Heart left ventricle (tissue), 16 donors: ENCODE measurements at places on chromosomes 1 and 21.
A peak's percentile ranks its signal among the peaks of the same experiment; 100 is the strongest.

GRCh38 chr1:52533713-52534112 is 19.2 kb downstream of the TUT4 start:
- no peak for DNase-seq

GRCh38 chr1:30902593-30903290 is 5.8 kb downstream of the SDC3 start:
- no peak for DNase-seq

- DNase-seq = no peak
These were observed 25.6 kb upstream of the WNT4 start for GRCh38 chr1:22168412-22168973.

GRCh38 chr1:156319664-156320063 is 18.4 kb downstream of the CCT3 start:
- no peak for DNase-seq

DNA sequence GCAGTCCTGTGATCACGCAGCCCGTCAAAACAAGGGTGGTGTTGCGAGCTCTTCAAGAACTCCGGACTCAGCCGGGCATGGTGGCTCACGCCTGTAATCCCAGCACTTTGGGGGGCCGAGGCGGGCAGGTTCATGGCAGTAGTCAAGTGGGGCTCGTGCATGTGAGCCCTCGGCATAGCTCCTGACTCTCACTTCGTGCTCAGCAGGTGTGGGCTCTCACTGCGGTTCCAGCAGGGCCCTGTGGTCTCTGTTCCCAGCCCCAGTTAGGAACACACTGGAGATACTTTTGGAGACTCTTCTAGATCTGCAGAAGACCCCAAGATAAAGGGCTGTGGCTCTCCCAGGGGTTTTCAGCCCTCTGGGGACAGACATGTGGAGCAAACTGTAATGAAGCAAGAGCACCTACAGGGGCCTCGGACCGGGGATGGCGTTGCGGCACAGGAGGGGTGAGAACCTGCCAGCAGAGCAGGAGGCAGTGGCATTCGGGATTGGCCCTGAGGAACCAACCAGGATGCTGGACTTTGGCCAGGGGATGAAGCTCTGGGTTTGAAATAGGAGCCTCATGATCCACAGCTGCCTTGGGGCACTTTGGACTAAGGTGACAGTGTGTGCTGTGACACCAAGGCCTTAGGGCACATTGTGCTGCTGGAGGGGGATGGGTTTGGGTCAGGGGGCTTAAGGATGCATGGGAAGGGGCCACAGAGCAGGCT is 443.2 kb downstream of the CAMTA1 start:
- no peak for DNase-seq

DNA sequence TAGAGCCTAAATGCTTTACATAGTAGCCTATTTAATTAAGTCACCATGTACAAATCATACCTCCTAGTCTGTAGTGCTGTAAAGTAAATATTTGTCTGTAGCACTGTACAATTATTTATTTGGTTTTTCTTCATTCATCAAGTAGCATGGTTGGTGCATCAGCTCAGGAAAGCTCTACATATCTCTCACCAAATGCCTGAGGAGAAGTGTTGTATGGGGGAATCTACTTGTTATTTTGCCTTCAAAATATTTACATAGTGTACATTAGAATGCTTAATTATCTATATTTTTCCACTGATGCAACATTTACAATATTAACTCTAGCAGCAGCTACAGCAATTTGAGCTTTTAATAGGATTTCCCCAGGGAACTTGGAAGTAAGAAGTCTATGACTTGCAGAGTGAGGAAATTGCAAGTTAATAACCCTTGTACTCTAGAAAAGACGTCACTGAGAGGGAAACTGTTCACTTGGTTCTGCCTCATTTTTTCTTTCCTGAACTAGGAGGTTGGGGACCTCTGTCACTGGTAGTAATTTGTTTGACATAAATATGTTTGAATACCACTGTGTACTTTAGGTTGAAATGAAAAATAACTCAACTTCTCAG is 207.4 kb downstream of the PDE4B start:
- no peak for DNase-seq

- no peak for DNase-seq
These were observed 34.1 kb upstream of the USH2A start for GRCh38 chr1:216457356-216457755.

DNA sequence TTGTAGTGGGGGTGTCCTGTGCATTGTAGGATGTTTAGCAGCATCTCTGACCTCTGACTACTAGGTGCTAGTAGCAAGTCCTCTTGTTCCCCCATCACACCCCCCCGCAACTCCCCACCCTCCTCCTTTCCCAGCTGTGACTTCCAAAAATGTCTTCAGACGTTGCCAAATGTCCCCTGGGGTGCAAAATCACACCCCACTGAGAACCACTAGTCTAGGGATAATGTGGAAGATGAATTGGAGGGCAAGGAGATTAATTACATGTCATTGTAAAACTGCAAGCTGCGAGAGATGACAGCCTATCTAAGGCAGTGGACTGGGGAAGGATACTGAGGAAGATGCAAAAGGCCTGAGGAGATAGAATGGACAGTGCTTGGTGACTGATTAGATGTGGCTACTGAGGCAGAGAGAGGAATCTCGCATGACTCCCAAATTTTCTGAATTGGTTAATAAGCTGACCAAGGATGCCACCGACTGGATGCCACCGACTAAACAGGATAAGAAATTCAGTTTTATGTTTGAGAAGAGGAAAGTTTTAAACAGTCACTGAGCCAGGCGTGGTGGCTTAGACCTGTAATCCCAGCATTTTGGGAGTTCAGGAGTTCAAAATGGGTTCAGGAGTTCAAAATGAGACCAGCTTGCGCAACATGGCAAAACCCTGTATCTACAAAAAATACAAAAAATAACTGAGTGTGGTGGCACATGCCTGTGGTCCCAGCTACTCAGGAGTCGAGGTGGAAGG is 3.1 kb upstream of the JAK1 start:
- DNase-seq = no peak

DNA sequence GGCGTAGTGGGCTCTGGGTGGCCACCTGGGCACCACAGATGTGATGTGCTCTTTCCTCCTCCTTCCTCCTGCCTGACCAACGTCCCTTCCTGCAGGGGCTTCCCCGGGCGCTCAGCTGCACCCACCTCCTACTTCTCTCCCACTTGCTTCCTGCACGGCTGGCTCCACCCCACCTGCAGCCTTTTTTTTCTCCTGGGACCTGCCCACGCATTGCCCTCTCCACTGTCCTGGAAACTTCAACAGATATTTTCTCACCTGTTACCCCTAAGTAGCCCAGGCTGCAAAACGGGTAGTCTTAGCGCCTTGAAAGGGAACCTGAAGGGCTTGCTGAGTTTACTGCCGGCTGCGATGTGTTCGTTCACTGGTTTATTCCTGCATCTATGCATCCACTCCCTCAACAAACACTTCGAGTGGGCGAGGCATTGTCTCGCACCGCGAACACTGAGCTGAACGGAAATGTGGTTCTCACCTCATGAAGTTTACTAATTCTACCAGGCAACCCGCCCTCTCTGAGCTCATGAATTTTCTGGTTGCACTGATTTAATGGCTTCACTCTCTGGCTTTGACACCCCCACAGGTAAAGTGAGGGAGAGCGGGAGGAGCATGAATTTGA is 23.6 kb downstream of the ZBTB18 start:
- DNase-seq = no peak

GRCh38 chr1:87367549-87367948 is 38.9 kb downstream of the LMO4 start:
- DNase-seq = no peak

GRCh38 chr1:214380396-214380795 is 99.4 kb downstream of the SMYD2 start:
- no peak for DNase-seq

GRCh38 chr1:20029178-20029912 is 40.6 kb upstream of the PLA2G5 start:
- peak; percentile 46 for DNase-seq

GRCh38 chr1:166133276-166133841 is 33.4 kb downstream of the FAM78B start:
- no peak for DNase-seq

GRCh38 chr1:167126317-167126716 is 32.4 kb downstream of the STYXL2 start:
- DNase-seq = no peak

- DNase-seq = no peak
These were observed 105.7 kb upstream of the PPP2R5A start for GRCh38 chr1:212179394-212180076.

DNA sequence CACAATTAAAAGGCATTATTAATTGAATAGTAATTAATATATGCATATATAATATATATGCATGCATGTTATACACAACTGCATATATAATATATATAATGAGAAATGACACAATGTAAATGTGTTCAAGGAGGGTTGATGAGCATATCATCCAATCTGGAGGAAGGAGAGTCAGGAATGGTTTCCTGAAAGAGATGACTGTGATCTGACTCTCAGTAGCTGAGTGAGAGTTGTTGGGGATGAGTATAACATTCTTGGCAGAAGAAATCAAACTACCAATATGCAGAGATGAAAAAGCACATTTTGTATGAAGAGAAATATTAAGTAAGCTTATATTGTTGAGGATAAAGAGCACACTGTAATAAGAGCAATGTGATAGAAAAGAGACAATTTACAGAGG is 37.3 kb downstream of the F13B start:
- no peak for DNase-seq

DNA sequence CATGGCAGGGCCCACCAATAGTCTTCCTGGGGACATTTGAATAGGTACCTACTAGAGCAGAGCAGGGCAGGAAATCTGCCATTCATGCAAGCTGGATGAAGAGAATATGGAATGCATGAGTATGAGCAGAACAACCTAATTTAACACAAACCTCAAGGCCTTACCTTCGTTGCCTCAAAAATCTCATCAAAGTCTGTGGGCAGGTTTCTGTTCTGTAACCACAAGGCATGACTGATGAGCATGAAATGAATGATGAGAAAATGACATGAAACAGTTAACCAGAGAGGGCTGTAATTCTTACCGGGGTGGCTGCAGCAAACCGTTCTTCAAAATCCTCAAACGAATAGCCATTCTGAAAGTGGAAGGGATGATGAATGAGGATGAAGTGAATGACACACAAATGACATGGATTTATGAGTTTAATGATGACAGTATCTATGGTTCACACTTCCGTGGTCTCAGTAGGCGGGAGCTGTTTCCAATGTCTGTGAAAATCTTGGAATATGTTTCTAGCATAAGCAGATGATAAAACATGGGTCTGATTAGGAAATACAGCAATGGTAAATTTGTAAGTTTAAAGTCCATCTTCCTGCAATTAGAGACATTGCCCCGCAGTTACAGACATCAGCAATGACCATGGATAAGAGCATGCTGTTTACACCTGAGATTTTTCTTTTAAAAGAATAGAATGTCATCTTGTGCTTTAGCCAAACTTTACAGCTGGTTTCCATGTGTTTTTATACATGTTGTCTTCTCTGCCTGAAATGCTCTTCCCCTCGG is 67.6 kb upstream of the C8B start:
- no peak for DNase-seq

GRCh38 chr1:248045209-248045608 is 1.4 kb upstream of the OR2L3 start:
- no peak for DNase-seq

DNA sequence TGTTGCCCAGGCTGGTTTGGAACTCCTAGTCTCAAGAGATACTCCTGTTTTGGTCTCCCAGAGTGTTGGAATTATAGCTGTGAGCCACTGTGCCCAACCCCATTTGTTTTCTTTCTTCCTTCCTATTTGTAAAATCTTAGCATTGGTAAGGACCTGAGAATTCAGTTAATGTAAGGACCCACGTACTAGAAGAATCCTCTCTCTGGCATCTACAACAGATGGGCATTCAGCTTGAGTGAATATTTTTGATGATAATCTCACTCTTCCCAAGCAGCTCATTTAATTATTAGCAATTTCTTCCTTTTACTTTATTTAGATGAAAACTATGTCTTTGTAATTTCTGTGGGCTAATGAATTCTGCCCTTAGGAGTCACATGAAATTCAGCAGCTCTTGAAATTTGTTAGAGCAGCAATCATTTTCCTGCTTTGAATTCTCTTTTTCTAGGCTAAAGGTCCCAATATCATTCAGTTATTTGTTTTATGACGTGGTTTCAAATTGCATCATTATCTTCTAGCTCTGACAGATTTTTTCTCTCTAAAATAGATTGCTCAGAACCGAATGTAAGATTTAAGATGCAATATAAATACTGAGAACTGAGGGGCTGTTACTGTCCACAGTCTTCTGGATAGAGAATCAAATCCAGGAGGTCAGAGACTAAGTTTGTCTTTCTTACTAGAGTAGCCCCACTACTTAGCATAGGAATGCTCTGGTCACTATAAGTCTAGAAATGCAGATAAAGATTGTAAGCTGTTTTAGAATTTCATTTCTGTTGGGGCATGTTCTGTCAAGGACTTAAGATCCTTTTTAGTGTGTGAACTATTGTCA is 59.4 kb downstream of the EPB41 start:
- DNase-seq = no peak

DNA sequence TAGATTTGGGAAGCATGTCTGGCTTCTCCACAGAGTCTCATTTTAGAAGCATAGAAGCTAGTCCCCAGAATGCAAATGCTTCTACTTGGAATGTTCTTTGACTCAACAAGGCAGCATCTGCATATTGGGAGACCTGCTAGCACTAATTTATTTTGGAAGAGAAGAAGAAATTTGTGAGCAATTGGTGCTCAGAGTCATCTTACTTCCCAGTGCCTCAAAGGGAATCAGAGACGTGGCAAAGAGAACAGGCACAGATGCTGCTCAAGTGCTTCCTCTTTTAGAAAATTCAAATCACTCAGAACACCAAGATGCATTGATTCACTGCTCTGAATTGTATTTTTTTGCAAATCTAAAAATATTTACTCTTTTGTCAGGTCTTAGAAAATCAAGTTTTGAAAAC is 255.7 kb downstream of the BRINP2 start:
- DNase-seq = no peak

GRCh38 chr1:7993593-7994479 is 32.3 kb downstream of the ERRFI1 start:
- no peak for DNase-seq

DNA sequence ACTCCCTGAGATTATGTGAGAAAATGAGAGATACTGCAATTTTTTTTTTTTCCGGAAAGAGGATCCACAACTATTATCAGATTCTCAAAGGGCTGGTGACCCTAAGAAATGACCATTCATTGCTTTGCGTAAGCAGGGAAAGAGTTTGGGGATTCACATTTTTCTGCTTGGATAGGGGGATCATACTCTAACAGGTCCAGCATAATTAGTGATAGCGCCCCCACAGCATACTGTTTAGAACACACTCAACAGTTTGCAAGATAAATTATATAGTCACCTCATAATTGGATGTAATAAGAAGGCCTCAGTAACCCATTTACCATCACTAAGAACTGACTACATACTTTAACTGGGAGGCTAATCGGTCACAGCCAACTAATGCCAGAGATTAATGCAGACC is 1.9 kb downstream of the CCT3 start:
- no peak for DNase-seq

- DNase-seq = no peak
These were observed 34.4 kb upstream of the MAB21L3 start for GRCh38 chr1:116076831-116077230.

DNA sequence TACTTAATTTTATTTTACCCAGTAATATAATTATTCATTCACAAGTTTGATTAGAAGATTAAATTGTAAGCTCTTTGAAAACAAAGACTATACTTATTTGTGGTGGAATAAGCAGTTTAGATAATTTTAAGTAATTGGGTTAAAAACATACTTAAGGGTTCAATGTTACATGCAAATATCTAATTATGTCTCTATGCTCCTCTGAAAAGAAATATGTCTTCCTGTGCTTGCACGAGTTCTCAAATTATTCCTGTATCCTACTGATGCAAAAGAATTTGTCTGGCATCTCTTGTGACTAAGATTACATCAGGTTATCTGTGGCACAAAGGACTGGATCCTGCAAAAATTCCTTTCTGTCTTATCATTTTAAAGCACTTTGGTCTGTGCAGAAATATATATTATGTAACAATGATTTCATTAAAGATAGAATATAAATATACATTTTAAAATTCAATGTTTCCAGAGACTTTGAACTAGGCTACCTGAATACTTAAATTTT is 416.7 kb downstream of the COL11A1 start:
- DNase-seq = no peak
